ENCODE measurements at places on chromosomes 4 and X.

- no peak for DNase-seq
These were observed 51.7 kb downstream of the PHF8 start for GRCh38 chrX:53992589-53992988.

- DNase-seq = no peak
These were observed 435.1 kb upstream of the FTHL17 start for GRCh38 chrX:31506928-31507327.

- no peak for DNase-seq
These were observed 1833.2 kb upstream of the PCDH7 start for GRCh38 chr4:28886934-28887333.

- DNase-seq = no peak
These were observed 31.5 kb upstream of the STOX2 start for GRCh38 chr4:183873409-183874185.

DNA sequence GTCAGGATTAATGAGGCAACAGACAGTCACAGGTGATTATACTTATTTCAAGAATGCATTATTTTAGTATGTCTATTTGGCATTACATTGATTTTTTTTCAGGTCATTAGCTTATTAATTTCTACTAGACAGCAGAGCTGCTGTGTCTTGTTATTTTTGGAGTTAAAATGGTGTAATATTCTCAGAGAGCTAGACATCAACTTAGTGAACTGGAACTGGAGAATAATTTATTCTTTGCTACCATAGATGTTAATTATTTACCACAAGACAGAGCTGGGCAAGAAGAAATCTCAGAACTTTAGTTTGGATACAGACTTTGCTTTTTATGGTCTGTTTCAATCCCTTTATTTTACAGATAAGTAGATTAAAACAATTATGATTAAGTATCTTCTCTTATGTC, 10.2 kb upstream of the HPGD start:
- DNase-seq = no peak

All from central memory CD4-positive, alpha-beta T cell (primary cell).